Suprapubic skin (tissue), 4 donors: ENCODE measurements at places on chromosomes 2 and 18. TPM values are rescaled to one million over a fixed set of nuclear protein-coding genes. Genes with fewer than 3 reads are reported as not detected.

Gene MOGAT1
- not detected for total RNA-seq

Gene CNDP1
- not detected for total RNA-seq

Gene AKAIN1
- total RNA-seq, result not detected

Gene NPC1
- total RNA-seq, result 132 TPM

Gene MAP4K4
- 29.6 TPM for total RNA-seq

Gene MAL
- total RNA-seq, result 13.0 TPM

Gene COA5
- 22.9 TPM for total RNA-seq

Gene ZNF514
- 27.8 TPM for total RNA-seq

Gene RTKN
- total RNA-seq, result 48.2 TPM

Gene CPLX4
- total RNA-seq, result not detected

Gene ACTR3
- 117 TPM for total RNA-seq

Gene LIMS3
- 1.1 TPM for total RNA-seq

Gene ELOA2
- not detected for total RNA-seq

Gene FOXD4L1
- not detected for total RNA-seq

Gene CREG2
- not detected for total RNA-seq

Gene COL4A4
- total RNA-seq, result 0.23 TPM

Gene UPP2
- total RNA-seq, result not detected

GRCh38 chr2:144683966-144684365 lies 164.0 kb upstream of the ZEB2 start:
- DNase-seq, result no peak

GRCh38 chr18:39314595-39314994 lies 1749.0 kb upstream of the CELF4 start:
- no peak for DNase-seq

DNA sequence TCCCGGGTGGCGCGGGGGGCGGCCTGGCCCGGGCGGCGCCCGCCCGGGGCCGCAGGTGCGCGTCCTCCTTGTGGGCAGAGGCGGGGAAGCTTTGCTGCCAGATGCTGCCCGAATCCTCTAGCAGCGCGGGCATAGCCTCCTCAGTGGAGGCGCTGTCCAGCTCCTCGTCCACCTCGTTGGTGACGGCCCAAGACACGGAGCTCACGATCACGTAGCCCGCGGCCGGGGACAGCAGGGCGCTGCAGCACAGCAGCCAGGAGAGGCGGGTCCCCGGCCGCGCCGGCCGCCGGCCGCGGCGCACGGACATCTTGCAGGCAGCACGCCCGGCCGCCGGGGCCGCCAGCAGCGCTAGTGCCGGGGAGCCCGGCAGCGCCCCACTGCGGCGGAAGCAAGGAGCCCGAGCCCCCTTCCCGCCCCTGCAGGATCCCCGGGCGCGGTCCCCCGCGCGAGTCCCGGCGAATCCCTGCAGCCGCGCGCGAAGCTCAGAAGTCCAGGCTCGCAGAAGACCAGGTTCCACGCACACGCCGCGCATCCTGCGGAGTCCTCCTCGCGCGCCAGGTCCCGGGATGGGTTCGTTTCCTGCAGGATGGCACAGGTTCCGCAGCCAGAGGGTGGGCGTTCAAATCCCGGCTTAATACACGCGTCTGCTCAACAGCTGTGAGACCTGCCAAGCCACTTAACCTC lies at the start of gene CREG2:
CREG2 (minus strand) TSS at position 353 of the 684 bp plus-strand sequence; CDS start at position 307, 46 bp downstream.
- peak; percentile 79 for DNase-seq

GRCh38 chr18:12093520-12094257 lies at the start of gene ANKRD62:
Gene ANKRD62, plus strand, starts transcription at chr18:12093843. Its CDS starts 175 bp downstream, at chr18:12094018.
- DNase-seq, result no peak

GRCh38 chr2:190318931-190319554 lies 583 bp downstream of the HIBCH start:
- no peak for DNase-seq

DNA sequence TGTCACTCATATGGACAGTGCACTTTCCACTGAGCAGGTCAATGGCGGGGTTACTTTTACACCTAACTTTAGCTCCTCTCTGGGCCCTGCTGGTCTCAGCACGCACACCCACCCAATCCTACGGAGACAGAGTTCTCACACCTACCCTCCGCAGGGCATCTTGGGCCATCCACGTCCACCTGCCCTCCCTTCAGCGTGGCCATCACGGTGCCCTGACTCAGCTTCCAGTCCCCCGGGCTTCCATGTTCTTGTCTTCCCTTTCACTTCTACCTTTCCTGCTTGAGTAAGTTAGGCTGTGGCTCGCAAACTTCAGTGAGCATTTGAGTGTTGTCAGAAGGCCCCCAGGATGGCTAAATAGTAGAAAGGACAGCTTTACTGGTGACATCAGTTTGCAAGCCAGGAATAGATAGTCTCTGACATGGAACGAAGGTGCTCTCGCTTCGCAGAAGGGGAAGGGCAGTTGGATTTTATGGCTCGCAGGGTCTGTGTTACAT lies 232.4 kb downstream of the SEPTIN10 start:
- peak; percentile 35 for DNase-seq

GRCh38 chr2:158635961-158636601 lies 159.0 kb upstream of the DAPL1 start:
- no peak for DNase-seq

- no peak for DNase-seq
Measured at GRCh38 chr2:72900191-72900825, 13.1 kb downstream of the SPR start.

DNA sequence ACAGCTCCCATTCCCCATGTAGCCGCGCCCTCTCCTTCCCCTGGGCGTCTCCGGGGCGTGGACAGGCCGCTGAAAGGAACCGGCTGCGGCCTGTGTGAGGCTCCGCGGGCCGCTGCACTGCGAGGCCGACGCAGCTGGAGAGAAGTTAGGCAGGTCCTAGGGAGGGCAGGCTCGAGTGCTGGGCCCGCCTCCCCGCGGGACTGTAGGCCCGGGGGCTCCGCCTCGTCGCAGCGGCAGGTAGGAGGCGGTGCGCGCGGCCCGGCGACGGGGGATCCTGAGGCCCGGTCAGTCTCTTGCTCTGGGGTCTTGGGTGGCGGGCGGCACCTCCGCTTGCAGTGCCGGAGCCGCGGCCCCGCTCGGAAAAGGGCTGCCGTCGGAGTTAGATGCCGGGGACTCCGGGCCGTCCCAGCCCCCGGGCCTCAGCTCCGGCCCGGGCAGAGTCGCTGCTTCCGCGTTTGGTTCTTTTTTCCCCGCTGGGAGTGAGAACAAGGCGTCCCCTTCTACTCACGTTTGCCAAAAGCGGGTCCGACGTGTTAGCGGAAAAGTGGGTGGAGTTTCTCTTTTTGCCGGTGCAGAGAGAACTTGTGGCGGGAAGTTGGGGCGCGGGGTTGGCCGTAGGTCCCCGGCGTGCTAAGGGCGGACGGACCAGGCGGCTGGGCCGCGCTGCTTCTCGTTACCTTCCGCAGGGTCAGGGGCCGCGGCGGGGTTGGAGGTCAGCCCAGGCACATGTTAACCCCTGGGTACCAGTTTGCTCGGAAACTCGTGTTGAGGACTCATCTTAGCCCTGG lies at the start of gene VRK2:
VRK2 (plus strand) TSS at position 222 of the 788 bp plus-strand sequence. CDS start 2,026 bp downstream, outside the sequence.
- DNase-seq, result peak; percentile 91

GRCh38 chr18:56836173-56836572 lies 185.0 kb downstream of the WDR7 start:
- no peak for DNase-seq

DNA sequence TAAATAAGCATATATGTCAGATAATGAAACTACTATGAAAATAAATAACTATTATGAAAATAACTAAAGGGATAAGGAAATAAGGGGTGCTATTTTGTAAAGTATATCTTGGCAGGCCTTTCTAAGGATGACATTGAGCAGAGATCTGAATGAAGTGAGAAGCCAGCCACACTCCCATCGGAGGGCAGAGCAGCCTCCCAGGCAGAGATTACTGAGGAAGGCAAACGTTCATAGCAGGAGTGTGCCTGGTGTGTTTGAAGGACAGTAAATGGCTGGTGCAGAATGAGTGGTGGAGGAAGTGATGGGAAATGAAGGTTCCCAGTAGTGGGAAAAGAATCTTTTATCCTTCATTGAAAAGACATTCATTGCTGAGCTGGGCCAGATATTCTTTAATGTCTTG lies 62.5 kb downstream of the SPHKAP start:
- no peak for DNase-seq

DNA sequence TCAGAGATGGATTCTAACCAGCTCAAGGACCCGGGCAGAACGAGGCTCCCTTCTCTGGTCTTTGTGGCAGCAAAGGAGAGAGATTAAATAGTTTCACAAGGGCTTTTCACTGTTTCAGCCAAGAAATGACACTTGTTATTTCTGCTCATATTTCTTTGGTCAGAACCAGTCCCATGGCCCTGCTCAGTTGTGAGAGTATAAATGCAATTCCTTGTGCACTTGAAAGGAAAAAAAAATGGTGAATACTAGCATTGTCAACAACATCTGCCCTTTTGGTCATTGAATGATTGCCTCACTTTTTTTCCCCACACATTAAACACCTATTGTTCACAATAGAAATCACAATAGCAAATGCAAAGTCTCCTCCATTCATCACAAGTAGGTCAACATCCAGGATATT lies 104.4 kb downstream of the RDH14 start:
- DNase-seq, result no peak

DNA sequence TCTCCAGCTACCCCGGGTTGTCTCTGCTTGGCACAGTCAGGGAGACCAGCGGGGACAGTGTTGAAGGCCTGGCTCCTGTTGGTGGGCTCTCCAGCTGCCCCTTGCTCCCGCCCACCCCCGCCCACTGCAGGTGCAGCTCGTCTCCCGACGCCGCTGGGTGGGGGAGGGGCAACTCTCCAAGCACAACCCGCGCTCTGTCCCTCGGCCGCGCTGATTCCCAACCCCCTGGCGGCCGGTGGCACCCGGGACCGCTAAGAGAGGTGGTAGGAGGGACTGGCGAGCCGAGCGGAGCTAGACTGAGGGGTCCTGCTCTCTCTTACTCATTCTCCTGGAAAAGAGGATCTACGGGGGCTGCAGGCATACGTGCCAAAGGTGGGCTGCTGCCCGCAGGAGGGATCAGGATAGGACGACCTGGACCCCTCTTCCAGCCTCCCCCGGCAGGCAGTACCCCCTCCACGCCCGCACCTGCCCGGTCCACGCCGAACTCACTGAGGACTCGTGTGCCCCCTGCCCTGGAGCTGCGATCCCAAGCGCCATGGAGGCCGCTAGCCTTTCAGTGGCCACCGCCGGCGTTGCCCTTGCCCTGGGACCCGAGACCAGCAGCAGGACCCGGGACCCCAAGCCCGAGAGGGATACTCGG lies 44.5 kb downstream of the DDX18 start:
- DNase-seq, result no peak

- no peak for DNase-seq
Measured at GRCh38 chr18:55243857-55244256, 284.6 kb upstream of the CCDC68 start.

DNA sequence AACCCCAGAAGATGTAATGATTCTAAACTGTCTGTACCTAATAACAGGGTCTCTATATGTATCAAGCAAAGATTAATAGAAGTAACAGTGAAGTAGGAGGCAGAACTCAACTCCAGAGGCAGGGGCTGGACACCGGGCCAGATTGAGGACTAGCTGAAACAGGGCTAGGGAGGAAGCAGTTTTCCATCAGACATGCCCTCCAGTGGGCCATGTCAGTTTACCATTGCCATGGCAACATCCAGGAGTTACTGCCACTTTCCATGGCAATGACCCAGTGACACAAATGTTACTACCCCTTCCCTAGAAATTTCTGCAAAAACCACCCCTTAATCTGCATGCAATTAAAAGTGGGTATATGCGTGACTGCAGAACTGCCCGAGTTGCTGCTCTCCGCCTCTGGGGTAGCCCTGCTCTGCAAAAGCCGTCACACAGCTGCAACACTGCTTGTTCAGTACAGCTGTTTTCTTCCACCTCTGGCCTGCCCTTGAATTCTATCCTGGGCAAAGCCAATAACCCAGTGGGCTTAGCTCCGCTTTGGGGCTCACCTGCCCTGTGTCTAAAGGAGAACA lies 58.7 kb downstream of the TMEM18 start:
- no peak for DNase-seq

GRCh38 chr2:64213532-64214275 lies 69.5 kb upstream of the PELI1 start:
- DNase-seq, result no peak

DNA sequence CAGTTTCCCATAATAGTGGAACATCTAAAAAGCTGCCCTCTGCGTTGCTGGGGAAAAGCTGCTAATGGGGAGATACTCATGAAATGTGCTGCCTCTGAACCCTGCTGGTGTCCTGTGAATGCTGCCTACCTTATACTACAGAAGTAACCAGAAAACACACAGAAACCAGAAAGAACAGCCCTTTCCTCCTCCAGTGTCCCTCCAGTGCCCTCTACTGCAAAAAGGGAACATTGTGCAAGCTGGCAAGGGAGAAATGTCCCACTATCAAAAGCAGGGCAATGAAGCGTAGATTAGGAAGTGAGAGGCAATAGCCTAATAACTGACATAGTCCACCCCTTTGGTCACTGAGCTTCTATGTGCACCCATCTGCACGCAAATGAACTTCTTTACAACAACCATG lies 162.7 kb upstream of the ETAA1 start:
- no peak for DNase-seq

GRCh38 chr2:39778233-39778632 lies 825 bp downstream of the THUMPD2 start:
- DNase-seq, result no peak

DNA sequence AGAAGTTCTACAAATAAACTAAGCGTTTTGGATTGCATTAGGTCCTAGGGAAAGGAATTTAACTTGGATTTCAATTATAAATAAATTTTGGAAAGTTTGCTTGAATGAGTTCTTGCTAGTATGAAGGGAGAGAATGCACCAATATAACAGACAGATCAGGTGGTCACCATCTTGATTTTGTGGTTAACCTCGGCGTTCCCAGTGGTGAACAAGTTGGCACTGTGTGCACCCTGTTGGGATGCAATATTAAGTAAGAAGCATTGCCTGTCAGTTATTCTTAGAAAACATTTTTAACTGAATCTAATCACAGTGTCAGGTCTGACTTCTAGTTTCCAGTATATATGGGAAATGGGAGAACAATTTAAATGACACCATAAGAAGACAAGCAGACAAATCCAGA lies 673.4 kb downstream of the SLC4A3 start:
- DNase-seq, result no peak

DNA sequence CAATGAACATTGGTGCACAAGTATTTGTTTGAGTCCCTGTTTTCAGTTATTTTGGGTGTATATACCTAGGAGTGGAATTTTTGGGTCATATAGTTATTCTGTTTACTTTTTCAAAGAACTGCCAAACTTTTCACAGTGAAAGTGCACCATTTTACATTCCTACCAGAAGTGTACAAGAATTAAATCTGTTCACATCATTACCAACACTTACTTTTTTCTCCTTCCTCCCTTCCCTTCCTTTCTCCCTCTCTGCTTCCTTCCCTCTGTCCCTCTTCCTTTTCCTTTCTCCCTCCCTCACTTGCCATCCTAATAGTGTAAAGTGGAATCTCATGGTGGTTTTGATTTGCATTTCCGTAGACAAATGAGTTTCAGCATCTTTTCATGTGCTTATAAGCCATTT lies 11.9 kb downstream of the ADNP2 start:
- DNase-seq, result no peak
